T1000 (cell line): ENCODE measurements at places on chromosomes 3 and 15.

- DNase-seq = no peak
Observed at GRCh38 chr3:191283400-191283799, 45.8 kb upstream of the CCDC50 start.

GRCh38 chr3:4409415-4409814 lies 57.7 kb downstream of the SUMF1 start:
- DNase-seq = no peak

GRCh38 chr3:46206282-46207015 lies 1.7 kb downstream of the CCR1 start:
- no peak for DNase-seq

DNA sequence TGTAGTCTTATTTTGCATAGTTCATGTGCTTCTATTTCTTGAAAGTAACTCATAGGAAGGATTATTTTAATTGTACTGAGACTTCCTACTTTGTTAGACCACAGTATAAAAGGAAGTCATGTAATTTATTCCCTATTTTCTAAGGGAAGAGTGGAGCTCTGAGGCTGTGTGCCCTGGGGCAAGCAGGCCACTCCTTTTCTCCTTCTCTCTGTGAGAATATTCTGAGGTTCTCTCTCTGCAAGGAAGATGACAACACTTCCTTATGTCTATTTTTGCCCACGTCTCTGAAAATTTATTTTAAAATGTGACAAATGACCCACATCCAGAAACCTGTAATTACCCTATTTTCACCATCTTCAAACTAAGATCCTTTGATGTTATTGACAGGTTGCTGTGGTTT lies 11.0 kb downstream of the KCTD6 start:
- no peak for DNase-seq

- DNase-seq = no peak
Observed at GRCh38 chr3:78985981-78986380, 781.8 kb downstream of the ROBO1 start.

DNA sequence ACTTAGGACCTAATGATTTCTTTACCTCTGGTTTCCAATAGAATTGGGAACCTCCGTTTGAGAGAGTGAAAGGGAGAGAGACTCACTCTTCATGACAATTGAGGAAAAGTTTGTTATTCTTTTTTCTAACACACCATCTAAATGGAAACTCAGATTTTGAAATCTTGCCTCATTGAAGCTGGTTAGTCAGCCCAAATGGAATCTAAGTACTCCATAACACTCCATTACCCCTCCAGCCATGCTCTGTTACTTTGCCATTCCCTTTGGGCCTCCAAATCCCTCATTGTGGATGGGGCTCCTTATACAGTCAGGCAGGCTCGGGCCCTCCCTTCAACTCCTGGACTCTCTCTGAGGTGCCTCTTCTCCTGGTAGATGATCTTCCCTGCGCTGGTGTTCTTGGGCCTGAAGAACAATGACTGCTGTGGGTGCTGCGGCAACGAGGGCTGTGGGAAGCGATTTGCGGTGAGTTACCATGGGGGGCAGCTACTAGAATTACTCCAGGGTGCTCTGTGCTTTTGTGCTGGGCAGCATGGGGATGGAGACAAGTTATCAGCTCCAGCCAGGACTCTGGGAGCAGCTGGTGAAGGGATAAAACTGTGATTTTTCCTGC lies 1.1 kb downstream of the TM4SF4 start:
- DNase-seq = no peak
